ENCODE measurements at places on chromosomes 4 and X.
A peak's percentile ranks its signal among the peaks of the same experiment; 100 is the strongest.

DNA sequence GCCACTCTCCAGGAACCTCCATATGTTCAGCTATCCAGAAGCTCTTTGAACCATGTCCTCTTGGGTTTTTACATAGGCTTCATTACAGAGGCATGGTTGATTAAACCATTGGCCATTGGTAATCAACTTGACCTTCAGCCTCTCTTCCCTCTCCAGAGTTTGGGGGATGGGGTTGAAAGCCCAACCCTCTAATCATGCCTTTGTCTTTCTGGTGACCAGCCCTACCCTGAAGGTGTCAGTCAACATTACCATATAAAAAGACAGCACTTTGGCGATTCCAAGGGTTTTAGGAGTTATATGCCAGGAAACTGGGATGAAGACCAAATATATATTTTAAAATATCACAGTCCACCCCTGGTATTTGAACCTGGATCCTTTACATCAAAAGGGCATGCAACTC is 222.5 kb downstream of the CHIC1 start:
- DNase-seq: no peak

GRCh38 chr4:19983072-19983471 is 268.6 kb upstream of the SLIT2 start:
- peak; percentile 72 for DNase-seq

DNA sequence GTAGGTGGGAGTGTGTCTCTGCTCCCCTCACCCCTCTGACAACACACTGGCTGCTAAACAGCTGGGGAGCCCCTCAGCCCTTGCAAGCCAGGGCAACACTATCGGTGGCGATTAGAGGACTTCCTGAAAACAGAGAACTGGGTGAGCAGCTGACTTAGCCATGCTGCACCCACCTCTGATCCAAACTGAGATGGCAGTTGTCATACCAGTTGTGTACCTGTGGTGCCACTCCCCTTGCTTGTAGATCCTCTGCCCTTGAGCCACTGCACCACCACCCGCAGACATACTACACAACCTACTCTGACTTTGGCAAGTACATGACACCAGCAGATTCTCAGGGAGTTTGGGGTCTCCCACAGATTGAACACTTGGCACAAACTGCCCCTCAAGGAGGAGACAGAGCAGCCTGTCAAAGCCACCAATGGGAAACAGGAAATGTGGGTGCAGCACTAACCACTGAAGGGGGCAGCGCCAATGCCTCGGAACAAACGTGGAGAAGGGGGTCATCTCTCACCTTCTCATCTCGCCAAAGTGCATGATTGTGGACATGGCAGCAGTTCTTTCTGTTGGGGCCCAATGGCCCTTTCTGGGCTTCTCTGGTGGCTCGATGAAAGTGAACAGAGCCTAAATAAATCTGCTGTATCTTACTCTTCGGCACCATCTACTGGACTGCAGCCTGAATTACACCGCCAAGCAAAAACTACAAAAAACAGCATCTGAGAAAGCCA is 119.8 kb downstream of the NEK1 start:
- no peak for DNase-seq

DNA sequence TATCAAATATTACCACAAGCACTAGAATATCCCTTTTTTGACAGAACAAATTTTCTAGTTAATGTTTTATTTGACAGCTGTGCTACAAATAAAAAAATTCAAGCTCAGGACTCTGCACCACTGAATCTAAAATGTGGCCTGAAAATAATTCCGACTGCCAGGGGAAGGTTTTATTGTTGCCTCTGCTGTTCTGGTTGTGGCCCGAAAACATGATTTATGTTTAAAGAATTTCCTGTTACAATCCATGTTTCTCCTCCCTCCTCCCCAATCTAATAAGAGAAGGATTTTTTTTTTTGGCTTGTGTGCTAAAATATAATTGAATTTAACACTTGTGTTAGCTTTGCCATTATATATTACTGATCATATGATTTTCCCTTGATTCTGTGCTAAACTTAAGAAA is 227.8 kb downstream of the DCLK2 start:
- peak; percentile 35 for DNase-seq

DNA sequence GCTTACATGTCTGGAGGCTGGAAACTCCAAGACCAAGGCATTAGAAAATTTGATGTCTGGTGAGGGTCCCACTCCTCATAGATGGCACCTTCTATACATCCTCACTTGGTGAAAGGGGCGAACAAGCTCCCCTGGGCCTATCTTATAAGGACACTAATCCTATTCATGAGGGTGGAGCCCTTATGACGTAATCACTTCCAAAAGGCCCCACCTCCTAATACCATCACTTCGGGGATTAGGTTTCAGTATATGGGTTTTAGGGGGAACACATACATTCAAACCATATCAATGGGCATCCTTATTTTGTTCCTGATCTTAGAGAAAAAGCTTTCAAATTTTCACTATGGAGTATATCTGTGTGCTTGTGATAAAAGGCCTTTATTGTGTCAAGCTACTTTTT is 39.0 kb upstream of the ALG13 start:
- no peak for DNase-seq

- no peak for DNase-seq
Measured at GRCh38 chr4:2642968-2643367, 106.5 kb downstream of the FAM193A start.

DNA sequence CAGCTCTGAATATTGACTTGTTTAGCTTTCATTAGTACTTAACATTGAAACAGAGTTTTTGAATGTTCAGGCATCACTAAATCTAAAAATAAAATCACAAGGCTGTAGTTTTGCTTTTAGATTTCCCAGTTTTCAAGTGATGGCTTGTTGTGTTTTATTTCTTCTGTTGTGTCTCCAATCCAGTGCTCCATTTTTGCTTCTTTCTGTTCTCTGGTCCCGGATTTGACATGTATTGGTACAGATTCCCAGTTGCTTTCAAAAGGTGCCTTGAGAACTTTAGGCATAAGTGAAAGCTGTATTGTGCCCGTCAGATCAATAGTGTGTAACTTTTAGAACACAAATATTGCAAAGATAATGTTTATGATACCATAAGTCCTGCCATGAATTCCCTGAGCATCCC is 53.2 kb downstream of the ARHGAP10 start:
- no peak for DNase-seq

GRCh38 chrX:129679901-129680300 is 25.1 kb upstream of the APLN start:
- no peak for DNase-seq

Data from AG09309 (cell line).